ENCODE measurements at places on chromosomes 1 and 21.

DNA sequence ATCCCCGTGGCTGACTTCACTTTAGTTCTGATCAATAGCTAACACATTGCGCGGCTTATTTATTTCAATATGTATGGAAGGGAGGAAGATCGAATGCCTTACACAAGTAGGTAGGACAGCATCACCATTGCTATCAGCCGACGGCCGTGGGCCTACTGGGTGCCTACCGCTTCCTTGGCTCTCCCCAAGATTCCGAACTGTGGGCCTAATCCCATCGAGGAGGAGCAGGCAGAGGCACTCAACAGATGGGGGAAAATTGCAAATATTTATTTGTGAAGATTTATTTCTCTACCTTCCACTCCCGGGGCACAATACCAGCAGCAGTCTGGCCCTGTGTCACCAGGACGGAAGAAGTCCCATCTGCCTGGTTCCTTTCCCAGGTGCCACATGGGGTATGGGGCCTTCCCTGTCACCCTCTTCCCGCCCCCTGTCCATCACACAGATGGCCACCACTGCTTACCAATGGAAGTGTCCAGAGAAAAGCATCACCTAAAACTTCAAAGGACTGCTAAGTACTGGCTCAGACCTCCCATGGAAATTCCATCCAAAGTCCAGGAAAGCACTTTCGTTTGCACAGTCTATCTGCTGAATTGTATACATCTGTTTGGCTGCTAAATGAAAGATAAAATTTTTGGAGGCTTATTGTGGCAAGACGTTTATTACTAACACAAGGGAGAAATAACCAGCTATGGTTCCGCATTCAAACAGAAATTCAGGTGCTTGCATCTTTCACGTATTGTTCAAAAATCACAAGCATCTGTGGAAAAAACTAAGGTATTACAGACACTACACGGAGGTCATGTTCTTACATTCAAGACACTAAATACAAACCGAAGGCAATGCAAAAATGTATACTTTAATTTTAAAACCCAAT lies 11.8 kb downstream of the AGT start:
- DNase-seq: no peak

DNA sequence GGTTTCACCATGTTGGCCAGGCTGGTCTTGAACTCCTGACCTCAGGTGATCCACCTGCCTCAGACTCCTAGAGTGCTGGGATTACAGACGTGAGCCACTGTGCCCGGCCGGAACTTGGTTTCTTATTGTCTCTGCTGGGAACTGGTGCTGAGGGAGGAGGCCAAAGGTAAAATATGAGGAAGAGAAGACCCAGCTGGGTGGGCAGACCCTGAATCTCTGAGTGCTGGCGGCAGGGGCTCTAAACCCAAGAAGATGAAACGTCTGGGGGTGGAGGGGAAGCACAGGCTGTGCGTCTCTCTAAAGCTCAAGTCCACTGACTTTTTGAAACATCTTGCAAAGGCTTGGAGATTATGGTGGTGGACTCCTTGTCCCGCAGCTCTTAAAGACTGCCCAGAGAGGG lies 82.0 kb upstream of the TLR5 start:
- no peak for DNase-seq

GRCh38 chr1:201096041-201096461 lies 16.2 kb downstream of the CACNA1S start:
- no peak for DNase-seq

GRCh38 chr1:76494807-76495206 lies 372.5 kb upstream of the ST6GALNAC5 start:
- no peak for DNase-seq

DNA sequence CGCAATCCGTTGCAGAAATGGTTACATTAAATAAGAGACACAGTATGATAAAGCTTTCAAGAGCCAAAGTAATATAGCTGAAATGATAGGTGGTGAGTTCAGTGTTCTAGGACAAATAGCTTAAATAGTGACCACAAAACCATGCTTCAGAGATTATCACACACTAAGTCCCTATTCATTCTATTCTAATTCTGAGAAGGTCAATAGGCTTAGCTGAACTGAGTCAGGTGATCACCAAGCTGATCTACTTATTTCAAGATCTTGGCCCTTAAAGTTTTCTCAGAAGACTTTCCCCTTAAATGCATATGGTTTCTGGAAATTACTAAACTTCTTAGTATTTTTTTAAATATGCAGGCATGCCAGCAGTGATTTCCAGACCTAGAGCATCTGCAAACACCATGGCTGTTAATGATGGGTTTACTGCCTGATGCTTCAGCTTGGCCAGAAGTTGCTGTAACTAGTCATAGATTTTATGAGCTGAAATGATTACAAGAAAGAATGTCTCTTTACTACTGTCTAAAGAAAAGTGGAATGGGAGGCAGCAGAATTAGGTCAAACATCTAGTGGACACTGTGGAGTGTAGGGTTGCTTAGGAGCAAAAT lies 242.9 kb downstream of the ST6GALNAC3 start:
- no peak for DNase-seq

GRCh38 chr21:45339421-45340402 lies 52.0 kb upstream of the POFUT2 start:
- no peak for DNase-seq

GRCh38 chr1:111476761-111477309 lies 3.1 kb downstream of the C1orf162 start:
- DNase-seq: peak; percentile 82

GRCh38 chr1:244768186-244768585 lies 67.3 kb upstream of the COX20 start:
- no peak for DNase-seq

- DNase-seq: no peak
These were observed 2.6 kb upstream of the SH3GLB1 start for GRCh38 chr1:86701731-86702130.

Measured in stimulated activated naive CD4-positive, alpha-beta T cell (primary cell).